ENCODE measurements at places on chromosomes 11 and 22. TPM values are rescaled to one million over a fixed set of nuclear protein-coding genes. Genes with fewer than 3 reads are reported as not detected.

DNA sequence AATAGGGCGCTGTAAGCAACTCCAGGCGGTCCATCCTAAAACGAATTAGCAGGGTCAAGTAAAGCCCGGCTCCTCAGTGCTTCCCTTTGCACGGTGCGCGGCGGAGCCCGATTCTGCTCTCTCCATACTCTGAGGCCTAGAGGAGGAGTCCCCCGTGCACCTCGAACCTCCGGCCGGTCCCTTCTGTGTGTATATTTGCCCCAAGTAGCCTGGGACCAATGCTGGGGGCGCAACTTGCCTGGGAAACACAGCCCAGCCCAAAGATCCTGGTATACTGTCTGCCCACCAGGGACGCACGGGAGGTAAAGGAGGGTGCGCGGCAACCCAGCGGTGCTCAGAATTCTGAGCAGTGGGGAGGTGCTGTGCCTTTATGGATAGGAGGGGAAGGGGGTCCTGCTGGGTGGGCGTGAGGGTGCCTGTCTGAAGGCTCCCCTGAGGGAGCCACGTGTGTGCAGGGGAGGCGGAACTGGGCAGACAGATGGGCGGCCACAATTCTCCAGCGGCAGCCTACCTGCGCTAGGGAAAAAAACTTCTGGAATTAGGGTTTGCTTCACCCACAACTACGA lies 4.8 kb upstream of the TBX1 start:
- no peaks in the 10 kb centered on the region for H3K36me3 ChIP-seq
- H3K4me3 ChIP-seq, result no peak overlapping the region
- H3K27me3 ChIP-seq, result peaks cover 35% of the 10 kb centered on the region

The IGLL1 gene
- total RNA-seq, result not detected

The OR4A16 gene
- not detected for total RNA-seq

GRCh38 chr22:41286639-41287091 lies 678 bp upstream of the RANGAP1 start:
- H3K27me3 ChIP-seq, result no peaks in the 10 kb centered on the region
- H3K36me3 ChIP-seq, result peaks cover 9% of the 10 kb centered on the region
- peaks cover 15% of the 10 kb centered on the region for H3K4me1 ChIP-seq
- peak; percentile 77 for DNase-seq
- H3K4me3 ChIP-seq, result peak overlapping the region; percentile 69
